Left forelimb (tissue), 1 donor: ENCODE measurements at places on chromosomes 6 and 20.
A peak's percentile ranks its signal among the peaks of the same experiment; 100 is the strongest.

DNA sequence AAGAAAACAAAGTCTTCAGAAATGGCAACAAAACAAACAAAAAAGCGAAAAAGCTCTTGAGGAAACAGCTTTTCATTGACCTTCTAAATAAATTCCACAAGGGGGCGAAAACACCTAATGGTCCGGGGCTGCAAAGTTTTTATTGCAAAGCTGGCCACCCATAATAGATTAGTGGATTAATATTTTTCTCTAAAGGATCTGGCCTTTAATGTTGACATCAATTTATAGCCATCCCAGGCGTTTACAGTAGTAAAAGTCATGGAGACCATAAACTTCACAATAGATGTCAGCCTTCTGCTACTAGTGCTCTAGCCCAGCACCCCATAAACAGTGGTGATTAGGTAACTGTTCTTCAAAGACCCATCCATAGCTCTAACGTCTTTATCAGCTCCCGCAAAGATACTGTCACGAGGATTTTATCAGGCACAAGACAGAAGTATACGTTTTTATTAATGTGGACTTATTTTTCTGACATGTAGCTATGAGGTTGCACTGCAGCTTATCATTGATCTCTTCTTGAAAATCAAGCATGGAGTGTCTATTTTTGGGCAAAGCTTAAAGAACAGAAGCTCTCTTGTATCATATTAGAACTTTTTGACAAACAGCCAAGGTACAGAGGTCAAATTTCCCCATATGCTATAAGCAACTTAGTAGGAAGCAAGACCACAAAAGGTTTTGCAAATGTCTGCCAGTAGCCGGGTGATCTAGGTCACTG lies 4.7 kb downstream of the CITED2 start:
- DNase-seq = no peak

- DNase-seq = peak; percentile 25
These were observed 17.0 kb downstream of the GSS start for GRCh38 chr20:34938466-34939163.

GRCh38 chr6:44268095-44268628 lies 2.1 kb upstream of the TMEM151B start:
- peak; percentile 78 for DNase-seq

GRCh38 chr6:119978274-119978889 lies 628.8 kb upstream of the MAN1A1 start:
- no peak for DNase-seq

- DNase-seq = no peak
These were observed 11.4 kb downstream of the COMMD7 start for GRCh38 chr20:32731882-32732266.
